Stimulated activated effector memory CD8-positive, alpha-beta T cell treated with anti-CD3 and anti-CD28 coated beads, Interleukin-12 subunit alpha, Interleukin-12 subunit beta, amount 100 ng/mL, for 72 hours (primary cell): ENCODE measurements at places on chromosomes 7 and 10.

- DNase-seq: no peak
Observed at GRCh38 chr7:43954524-43955228, 28.4 kb downstream of the UBE2D4 start.

- DNase-seq: no peak
Observed at GRCh38 chr10:9999627-10000026, 1018.0 kb upstream of the CELF2 start.

DNA sequence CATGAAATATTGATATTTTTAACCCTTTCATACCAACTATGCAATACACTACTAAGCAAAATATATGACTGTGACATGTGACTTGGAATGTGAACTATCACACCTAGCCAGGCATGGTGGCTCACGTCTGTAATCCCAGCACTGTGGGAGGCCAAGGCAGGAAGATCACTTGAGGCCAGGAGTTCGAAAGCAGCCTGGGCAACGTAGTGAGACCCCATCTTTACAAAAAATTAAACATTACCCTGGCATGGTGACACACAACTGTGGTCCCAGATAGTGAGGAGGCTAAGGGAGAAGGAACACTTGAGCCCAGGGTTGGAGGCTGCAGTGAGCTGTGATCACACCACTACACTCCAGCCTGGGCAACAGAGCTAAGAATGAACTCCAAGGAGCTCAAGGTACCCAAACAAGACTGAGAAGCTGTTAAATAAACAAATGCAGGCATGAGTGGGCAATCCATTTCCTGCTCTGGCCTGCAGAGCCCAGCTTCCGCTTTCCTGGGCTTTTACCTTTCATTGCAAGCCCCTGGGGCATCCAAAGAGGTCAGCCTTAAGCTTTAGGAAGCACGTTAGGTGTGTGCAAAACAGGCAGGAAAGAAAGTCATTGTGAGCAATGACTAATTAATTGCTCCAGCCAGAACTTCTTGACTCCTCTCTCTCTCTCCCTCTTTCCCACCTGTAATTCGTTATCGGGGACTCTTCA, 162.1 kb upstream of the FOXK1 start:
- DNase-seq: no peak

DNA sequence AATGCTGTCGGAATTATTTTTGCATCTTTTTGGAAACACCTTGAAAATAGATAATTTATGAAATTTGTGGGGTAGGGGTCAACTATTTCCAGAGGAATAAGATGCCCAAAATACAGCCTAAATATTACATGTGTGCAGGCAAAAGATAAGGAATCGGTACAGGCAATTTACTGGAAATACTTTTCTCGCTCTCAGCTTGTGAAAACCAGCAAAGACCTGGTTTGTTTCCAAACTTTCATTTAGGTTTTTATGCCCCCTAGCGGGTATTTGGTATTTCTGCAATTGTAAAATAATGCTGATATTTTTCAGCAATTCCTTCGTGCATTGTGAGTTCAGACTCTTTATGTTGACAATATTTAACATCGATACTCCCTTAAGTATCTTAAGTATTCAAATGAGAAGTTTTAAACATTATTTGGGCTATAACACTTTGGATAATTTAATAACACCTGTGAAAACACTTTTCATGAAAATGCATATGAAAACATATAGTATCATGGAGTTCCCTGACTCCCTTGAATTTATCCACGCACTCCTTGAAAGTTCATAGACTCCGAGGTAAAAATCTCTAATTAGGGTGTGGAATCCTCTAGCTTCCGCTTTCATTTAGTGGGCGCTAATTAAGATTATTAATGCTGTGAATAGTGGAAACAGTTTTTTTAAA, 132.4 kb downstream of the TSPAN12 start:
- DNase-seq: no peak

DNA sequence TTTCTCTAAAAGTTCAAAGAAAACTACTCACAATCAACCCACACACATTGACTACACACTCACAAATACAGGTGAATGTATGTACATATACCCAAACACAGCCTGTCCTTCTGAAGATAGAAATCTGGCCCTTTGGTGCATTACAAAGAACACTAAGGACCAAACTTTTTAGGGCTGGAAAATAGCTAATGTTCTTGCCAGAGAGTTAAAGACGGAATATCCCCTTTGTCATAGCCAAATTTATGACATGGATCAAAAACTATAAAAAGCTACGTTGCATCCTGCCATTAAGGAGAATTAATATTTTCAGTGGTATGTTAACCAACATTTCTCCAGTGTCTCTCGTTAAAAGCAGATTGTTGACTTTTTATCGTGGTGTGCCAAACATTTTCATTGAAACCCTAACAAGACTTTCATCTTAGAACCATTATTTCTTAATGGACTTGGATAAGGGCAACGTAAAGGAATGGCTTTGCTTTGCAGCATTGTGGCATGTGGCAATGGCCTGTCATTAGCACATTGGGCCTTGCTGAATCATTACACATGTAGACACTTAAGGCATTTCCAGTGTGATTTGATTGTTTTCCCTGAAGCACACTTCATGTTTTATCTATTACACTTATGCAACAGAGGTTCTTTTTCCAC, 150.9 kb upstream of the MEOX2 start:
- no peak for DNase-seq
